GM23248 (cell line): ENCODE measurements at places on chromosomes 2 and 18. TPM values are rescaled to one million over a fixed set of nuclear protein-coding genes. Genes with fewer than 3 reads are reported as not detected.

The CDH19 gene
- not detected in 2 replicates for total RNA-seq

The MXD1 gene
- 4.4 and 5.3 TPM in 2 replicates for total RNA-seq

The COPS7B gene
- 25.2 and 30.4 TPM in 2 replicates for total RNA-seq

The CYS1 gene
- total RNA-seq = 6.1 and 7.1 TPM in 2 replicates

The UGT1A8 gene
- total RNA-seq = not detected in 2 replicates

The GNAL gene
- total RNA-seq = 0.25 and 3.0 TPM in 2 replicates

The ALPI gene
- not detected in 2 replicates for total RNA-seq

The ALLC gene
- total RNA-seq = not detected in 2 replicates

The ARHGAP25 gene
- total RNA-seq = not detected in 2 replicates

The IL1RN gene
- 2.4 TPM in 1 of 2 replicates, not detected in the other for total RNA-seq

The MFSD2B gene
- under 0.01 TPM in 2 replicates for total RNA-seq

The ID2 gene
- 548 and 668 TPM in 2 replicates for total RNA-seq

The AKAIN1 gene
- not detected in 2 replicates for total RNA-seq

The DUSP11 gene
- 37.3 and 58.3 TPM in 2 replicates for total RNA-seq

The SLC40A1 gene
- 0.25 TPM in 1 of 2 replicates, not detected in the other for total RNA-seq

The RIT2 gene
- total RNA-seq = not detected in 2 replicates

The NETO1 gene
- total RNA-seq = not detected in 2 replicates

The TXNDC2 gene
- total RNA-seq = not detected in 2 replicates

The CCDC88A gene
- total RNA-seq = 32.4 and 50.2 TPM in 2 replicates
